NCI-H2081 treated with DMSO at 0.1 percent for 48 hours (cell line): ENCODE measurements at places on chromosomes 6 and 20.

GRCh38 chr20:4322499-4322898 lies 307.1 kb upstream of the RNF24 start:
- no peak for DNase-seq

GRCh38 chr6:42482174-42482573 lies 30.4 kb upstream of the TRERF1 start:
- DNase-seq: no peak

GRCh38 chr20:59153832-59154231 lies 9.8 kb upstream of the ZNF831 start:
- no peak for DNase-seq

DNA sequence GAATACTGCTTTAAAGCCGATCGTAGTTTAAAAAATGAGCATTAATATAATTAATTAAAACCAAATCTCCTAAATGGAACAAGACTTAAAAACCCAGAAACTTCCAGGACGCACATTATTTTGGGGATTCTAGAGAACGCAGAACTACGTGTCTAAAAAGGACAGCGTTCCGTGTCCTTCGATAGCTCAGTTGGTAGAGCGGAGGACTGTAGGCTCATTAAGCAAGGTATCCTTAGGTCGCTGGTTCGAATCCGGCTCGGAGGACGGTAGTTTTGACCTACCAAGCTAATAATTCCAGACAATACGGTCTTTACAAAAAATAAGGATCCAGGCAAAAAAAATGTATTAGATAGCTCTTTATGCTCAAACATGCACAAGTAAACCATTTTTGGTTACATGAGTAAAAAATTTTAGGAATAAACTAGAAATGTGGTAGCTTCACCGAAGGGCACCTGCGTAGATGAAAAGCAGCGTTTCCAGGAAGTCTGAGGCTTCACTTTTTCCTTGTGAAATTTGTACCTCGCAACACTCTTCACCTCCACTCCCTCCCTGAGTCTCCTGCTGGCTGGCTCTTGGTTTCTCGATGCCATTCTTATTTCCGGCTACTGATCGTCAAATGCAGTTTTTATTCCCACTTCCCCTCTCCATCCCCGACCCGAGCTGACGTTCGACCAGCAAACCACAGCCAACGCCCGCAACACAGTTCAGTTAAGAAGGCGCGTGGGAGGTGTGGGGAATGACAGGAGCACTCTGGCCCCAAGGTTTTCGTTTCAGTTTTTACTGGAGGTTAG lies 19.6 kb upstream of the ABT1 start:
- DNase-seq: no peak

- DNase-seq: no peak
These were observed 851.0 kb upstream of the FLRT3 start for GRCh38 chr20:15188415-15188814.

DNA sequence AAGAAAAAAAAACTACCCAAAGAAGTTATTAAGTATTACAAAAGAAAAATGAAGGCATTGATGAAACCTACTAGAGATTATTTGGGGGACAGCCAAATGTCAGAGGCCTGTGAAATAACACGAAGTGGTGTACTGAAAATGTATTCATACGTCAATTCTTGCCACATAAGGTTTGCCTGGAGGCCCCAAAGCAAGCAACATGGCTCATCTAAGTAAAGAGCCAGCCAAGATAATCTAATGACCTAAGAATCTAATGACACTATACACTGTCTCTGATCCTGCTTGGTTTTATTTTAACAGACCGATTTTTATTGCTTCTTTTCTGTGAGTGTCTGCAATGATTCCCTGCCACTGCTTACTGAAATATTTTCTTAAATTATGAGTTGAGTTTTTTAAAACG lies 34.7 kb downstream of the FILIP1 start:
- DNase-seq: no peak

DNA sequence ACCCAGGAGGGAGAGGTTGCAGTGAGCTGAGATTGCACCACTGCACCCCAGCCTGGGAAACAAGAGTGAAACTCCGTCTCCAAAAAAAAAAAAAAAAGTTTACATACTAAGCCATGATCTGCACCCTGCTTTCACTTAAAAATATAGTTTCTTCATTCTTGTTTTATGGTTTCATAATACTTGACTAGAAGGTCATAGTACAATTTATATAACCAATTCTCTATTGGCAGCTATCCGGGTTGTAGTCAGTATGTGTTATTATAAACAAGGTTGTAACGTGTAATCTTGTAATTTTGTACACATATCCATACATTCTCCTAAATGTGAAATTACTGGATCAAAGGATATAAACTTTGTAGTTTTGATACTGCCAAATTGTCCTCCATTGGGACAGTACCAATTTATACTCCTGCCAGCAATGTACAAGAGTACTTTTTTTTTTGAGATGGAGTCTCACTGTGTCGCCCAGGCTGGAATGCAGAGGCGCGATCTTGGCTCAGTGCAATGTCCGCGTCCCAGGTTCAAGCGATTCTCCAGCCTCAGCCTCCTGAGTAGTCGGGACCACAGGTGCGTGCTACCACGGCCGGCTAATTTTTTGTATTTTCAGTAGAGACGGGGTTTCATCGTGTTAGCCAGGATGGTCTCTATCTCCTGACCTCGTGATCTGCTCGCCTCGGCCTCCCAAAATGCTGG lies 144.8 kb downstream of the GJA10 start:
- no peak for DNase-seq

DNA sequence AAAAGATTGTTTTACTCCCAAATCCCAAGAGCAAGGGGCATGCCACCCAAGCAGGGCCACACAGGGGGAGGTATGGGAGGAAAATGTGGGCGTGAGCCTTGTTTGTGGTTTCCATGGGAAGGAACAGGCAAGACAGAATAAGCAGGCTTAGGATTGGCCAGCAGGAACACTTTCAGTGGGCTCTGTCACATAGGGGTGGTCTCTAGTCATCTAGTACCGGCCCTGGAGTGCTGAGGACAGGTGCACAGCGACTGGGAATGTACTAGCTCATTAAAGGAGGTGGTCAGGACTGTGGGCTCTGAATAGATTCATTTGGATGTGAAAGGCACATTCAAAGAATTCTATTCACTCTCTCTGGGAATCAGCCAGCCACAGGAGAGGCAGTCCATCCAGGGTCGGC lies 175.6 kb downstream of the TBC1D7 start:
- DNase-seq: no peak

- DNase-seq: no peak
These were observed 194.8 kb downstream of the COL9A1 start for GRCh38 chr6:70107852-70108629.

DNA sequence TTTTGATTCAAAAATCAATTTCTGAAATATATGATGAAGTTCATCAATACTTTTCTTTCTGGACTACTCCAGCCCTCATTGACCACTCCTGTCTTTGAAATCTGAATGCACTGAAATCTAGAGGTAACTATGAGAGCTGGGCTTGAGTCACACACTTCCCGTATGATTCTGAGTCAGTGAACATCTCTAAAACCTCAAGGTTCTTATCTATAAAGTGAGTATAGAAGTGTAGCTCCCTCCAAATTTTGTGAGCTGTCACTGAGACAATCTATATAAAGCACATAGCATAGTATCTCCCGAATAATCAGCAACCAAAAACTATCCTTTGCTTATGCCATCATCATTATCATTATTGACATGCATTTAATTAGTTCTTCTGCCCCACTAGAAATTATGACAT lies 182.4 kb downstream of the TSHZ2 start:
- no peak for DNase-seq

DNA sequence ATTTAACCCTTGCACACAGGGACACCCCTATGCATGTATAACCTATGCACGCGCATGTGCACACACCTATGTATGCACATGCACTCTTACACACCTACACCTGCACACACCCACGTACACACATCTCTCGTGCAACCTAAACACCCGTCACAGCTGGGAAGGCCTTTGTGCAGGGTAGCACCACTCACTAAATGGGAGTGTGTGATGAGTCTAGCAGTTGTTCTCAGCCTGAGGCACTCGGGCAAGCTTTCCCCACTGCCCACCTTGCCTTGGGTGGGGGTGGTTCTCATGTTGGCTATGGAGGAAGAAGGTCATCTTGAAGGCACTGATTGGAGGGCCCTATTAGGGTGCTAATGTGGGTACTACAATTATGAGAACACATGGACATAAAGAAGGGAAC lies 85.8 kb downstream of the DLL1 start:
- DNase-seq: no peak

GRCh38 chr6:4274382-4275082 lies 139.2 kb upstream of the ECI2 start:
- DNase-seq: no peak

- DNase-seq: no peak
These were observed 36.9 kb upstream of the CD2AP start for GRCh38 chr6:47440719-47441118.

GRCh38 chr20:36491901-36492617 lies 49.3 kb upstream of the MYL9 start:
- DNase-seq: no peak

DNA sequence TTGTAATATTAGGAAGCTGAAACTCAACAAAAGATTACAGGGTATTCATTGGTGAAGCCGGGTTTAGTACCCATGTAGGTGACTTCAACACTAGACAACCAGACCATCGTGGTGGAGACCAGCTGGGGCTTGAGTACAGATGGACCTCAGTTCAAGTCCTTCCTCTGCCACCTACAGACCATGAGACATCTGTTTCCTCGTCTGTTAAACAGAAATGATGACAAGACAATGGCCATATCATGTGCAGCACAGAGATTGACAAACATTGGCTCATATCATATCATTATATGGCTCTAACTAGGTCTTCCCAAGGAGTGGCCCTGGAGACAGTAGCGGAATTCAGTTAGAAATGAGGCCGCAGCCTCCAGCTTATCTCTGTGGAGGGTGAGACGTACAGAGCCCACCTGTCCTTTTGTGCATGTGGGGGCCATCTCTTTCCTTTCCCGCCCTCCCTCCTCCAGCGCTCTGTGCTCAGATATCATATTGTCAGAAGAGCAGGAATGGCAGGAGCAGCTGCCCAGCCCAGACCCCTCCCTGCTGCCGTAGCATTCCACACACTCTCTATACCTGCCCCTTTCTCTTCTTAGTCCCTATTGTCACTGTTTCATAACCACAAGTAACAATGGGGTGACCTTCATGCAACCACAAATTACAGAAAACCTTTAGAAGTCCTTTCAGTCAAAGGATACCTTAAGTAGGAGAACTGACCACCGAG lies 75.1 kb downstream of the LY86 start:
- no peak for DNase-seq

- no peak for DNase-seq
These were observed 16.8 kb upstream of the SYNDIG1 start for GRCh38 chr20:24452498-24453127.

DNA sequence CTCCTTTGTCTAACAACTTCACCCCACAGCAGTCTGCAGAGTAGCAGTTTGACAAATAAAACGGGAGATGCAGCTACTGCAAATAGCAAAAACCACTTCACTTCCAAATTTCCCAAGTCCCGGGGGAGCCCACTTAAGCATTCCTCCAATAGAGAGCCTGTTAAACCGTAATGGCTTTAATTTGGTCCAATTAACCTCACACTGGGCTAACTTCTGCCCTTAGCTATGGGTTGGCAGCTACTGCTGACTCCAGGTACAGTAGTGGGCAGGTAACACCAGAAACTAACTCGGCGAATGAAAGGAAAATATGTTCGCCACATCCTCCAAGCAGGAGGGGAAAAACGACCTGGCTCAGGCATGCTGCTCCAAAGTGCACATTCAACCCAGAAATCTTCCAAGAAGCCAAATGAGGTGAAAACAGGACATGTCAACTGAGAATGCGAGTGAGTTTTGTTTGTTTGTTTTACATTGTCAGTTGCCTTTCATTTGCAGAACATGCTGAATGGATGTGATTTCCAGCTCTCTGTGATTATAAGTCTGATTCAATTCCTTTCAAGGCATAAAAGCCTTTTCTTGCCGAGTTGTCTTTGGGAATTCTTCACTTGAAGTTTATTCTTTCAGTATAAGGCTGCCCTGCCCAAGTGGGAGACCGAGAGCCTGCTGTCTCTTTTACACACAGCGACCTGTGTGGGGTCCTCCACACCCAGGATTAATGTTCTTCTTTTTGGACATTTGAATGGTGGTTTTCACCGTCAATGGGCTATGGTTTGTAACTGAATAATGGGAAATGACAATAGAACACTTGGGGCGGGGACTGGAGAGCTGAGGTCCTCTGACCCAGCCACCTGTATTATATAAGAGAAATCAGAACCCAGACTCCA lies 117.3 kb upstream of the ARMC2 start:
- DNase-seq: no peak

GRCh38 chr6:10331334-10331968 lies 83.4 kb downstream of the TFAP2A start:
- DNase-seq: no peak

- DNase-seq: no peak
These were observed 603 bp downstream of the TASP1 start for GRCh38 chr20:13638162-13638495.

- DNase-seq: no peak
These were observed 5.8 kb downstream of the FLRT3 start for GRCh38 chr20:14331646-14332045.

- DNase-seq: no peak
These were observed at the start of gene GMPR for GRCh38 chr6:16238057-16238962. Gene GMPR (plus strand): TSS chr6:16238587. CDS start chr6:16238694, 107 bp downstream.

- no peak for DNase-seq
These were observed 718.7 kb upstream of the ADGRB3 start for GRCh38 chr6:67916399-67916798.

DNA sequence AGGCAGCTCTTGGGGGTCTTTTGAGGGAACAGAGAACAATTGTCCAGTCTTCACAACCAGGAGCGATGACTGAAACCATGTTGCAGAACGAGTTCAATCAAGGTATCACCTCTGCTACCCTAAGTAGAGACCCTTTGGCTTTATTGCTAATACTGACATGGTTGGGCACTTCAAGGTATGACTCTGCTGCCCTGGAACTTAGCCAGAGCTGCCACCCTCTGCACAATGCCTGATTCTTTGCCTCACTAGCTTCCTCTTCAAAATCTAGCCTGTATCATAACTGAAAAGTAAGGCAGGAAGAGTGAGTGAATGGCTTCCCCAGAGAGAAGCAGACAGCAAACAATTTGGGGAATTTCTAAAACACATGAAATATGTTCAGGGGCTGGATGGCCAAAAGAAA lies 592.7 kb upstream of the NRSN1 start:
- no peak for DNase-seq

- no peak for DNase-seq
These were observed 280.2 kb downstream of the CDKAL1 start for GRCh38 chr6:20814494-20814893.

GRCh38 chr6:158481690-158482473 lies 78.0 kb upstream of the TMEM181 start:
- DNase-seq: no peak

DNA sequence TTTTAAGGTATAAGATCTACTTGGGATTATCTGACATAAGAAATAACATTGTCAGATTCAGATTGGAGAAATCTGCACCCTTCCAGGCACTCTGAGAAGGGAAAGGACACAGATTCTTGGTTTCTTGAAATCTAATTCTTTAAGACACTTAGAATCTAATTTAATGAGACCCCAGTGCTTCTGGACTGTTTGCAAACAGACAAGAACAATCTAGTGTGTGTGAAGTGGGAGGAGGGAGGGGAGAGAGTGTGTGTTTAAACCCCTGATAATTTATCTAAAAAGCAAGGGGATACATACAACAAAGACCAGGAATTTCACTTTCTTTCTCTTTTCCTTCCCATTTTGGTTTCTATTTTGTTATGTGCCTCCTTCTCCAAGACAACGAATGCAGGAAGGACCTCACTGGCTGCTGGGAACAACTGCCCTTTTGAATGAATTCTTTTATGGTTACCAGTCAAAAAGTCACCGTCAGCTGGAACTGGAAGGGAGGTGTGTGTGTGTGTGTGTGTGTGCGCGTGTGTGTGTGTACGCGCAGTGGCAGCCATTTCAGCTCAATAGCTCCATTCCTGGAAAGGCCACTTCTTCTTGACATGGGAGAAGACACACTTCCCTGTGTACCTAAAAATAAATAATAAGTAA lies 129.4 kb downstream of the BCAS1 start:
- DNase-seq: no peak

GRCh38 chr6:119319694-119320093 lies 29.9 kb downstream of the MAN1A1 start:
- DNase-seq: no peak
